AG09309 (cell line): ENCODE measurements at places on chromosomes 12 and 14.

DNA sequence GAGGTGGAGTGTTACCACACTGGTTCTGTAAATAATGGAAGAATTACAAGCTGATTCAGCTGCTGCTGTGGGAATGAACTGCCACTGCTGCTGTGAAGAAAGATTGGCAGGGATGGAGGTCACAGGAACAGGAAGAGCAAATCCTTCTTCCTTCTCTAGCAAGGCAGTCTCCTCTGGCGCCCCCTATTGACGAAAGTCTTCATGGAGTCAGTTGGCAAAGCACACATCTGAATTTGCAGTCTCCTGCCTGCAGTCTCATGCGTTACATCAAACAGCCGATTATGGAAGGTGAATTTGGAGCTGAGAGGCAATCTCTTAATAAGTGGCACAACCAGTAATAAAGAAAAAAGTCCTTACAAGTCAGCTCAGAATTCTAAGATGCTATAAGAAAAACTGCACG, 106.0 kb upstream of the TMTC1 start:
- DNase-seq: no peak

DNA sequence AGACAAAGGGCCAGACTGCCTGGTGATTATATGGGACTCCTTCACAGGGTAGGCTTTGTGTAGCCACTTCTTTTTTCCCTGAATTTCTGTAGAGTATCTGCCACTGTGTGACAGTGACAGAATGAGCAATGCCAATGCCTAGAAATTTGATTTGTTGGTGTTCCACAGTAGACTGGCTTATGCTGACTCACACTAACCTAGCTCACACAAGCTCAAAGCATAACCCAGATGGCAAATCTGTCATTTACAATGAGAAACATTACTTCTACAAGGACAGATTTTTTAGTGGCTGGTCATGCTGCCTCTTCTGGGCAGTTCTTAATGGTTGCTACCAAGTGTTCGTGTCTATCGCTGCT, 15.9 kb downstream of the CFAP251 start:
- DNase-seq: no peak

GRCh38 chr12:74021937-74022336, 515.7 kb upstream of the ATXN7L3B start:
- DNase-seq: no peak

DNA sequence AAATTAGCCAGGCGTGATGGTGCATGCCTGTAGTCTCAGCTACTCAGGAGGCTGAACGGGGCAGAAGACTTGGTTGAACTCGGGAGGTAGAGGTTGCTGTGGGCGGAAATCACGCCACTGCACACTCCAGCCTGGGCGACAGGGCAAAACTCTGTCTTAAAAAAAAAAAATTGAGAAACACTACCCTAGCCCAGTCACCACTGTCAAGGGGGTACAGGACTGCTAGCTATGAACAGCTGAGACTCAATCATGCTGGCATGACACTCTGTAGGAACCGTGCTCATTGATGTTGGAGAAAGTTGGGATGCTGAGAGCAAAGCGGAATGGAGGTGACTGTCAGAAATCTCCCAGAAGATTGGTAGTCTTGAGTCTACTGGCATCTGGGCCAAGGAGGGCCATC, 58.2 kb upstream of the STON2 start:
- no peak for DNase-seq

- peak; percentile 67 for DNase-seq
Observed at GRCh38 chr12:124548854-124549378, 18.5 kb downstream of the NCOR2 start.

GRCh38 chr12:67826148-67826547, 163.1 kb upstream of the IFNG-AS1 start:
- no peak for DNase-seq

DNA sequence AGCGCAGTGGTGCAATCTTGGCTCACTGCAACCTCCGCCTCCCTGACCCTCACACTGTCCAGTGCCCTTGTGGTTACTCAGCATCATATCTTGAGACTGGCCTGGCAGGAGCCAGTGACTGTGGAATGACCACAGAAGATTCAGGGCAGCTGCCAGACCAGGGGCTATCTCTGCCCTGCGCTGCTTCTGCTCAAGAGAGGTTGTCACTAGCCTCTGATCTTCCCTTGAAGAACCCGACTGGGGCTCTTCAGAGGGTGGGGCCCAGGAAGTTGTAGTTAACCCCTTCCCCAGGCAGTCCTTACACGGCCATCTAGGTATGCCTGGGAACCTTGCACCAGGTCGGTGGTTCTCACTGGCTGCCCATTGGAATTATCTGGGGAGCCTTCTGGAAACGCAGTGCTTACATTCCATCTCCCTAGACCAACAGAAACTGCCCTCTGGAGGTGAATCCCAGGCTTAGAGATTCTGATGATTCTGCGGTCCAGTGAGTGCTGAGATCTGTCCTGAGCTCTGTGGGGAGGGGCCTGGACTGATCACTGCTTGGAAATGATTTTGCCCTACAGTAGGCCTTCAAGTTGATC, 41.4 kb downstream of the PLEKHG3 start:
- DNase-seq: no peak

DNA sequence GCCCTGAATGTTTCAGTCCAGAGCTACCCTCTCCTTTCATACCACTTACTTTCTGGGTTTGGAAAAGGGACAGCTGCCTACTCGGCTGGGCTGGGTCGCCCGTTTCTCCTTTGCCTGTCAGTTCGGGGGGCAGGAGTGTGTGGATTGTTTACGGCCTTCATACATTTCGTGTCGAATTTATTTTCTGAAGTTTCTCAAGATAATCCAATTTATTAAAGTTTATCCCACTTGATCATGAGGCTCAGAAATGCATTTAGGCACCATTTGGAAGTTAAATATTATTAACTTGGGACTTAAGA, 608 bp downstream of the ZNF410 start:
- no peak for DNase-seq

- DNase-seq: no peak
Observed at GRCh38 chr14:100015251-100015655, 50.0 kb upstream of the EVL start.
